Stimulated activated CD4-positive, alpha-beta T cell treated with anti-CD3 and anti-CD28 coated beads, Interleukin-12 subunit alpha, Interleukin-12 subunit beta, amount 100 ng/mL, for 24 hours (primary cell): ENCODE measurements at places on chromosomes 12 and 14.

- DNase-seq, result no peak
Observed at GRCh38 chr14:83133981-83134645, 1600.5 kb upstream of the SEL1L start.

DNA sequence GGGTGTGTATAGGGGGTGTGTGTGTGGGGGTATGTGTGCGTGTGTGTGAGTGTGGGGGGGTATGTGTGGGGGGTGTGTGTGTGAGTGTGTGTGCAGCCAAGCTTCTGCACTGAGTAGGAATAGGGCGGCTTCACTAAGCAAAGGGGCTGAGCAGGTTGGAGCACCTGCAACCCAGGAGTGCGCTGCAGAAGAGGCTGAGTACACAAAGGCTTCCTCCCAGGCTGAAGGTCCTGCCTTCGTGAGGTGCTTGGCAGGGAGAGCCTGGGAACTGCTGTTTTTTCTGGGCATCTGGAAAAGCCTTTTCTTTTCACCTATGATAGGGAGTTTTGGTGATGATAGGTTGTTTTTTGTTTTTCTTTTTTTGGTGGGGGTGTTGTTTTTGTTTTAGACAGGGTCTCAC, 6.0 kb upstream of the NUDT14 start:
- no peak for DNase-seq

- no peak for DNase-seq
Observed at GRCh38 chr12:74999474-74999873, 210.2 kb downstream of the KCNC2 start.

DNA sequence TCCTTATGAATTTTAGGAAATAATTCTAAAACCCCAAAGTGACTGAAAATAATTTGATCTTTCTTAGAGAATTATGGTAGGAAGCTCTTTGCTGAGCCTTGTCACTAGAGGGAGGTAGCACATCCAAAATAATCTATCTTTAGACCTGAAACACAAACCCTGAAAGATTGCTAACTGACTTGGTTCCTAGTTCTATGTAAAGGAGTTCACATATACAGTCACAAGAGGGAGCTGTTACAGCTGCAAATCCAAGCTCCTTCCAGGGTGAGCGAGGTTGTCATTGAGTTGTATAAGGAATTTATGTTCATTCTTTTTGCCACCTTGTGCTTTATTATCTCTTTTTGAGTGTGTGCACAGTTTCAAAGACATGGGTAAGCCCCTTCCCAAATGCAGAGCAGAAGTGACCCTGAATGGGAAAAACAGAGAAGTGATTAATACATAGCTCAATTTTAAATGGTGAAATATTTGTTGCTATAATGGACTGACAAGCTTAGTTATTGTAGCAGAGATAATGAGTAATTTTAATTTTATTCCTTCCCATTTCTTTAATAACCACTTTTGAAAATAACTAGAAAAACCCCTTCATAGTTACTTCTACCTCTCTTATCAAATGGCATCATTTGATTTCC, 387.9 kb downstream of the DAD1 start:
- no peak for DNase-seq

GRCh38 chr14:105123981-105124765, 44.4 kb downstream of the JAG2 start:
- no peak for DNase-seq

GRCh38 chr12:48489012-48489411, 6.7 kb downstream of the C12orf54 start:
- no peak for DNase-seq

DNA sequence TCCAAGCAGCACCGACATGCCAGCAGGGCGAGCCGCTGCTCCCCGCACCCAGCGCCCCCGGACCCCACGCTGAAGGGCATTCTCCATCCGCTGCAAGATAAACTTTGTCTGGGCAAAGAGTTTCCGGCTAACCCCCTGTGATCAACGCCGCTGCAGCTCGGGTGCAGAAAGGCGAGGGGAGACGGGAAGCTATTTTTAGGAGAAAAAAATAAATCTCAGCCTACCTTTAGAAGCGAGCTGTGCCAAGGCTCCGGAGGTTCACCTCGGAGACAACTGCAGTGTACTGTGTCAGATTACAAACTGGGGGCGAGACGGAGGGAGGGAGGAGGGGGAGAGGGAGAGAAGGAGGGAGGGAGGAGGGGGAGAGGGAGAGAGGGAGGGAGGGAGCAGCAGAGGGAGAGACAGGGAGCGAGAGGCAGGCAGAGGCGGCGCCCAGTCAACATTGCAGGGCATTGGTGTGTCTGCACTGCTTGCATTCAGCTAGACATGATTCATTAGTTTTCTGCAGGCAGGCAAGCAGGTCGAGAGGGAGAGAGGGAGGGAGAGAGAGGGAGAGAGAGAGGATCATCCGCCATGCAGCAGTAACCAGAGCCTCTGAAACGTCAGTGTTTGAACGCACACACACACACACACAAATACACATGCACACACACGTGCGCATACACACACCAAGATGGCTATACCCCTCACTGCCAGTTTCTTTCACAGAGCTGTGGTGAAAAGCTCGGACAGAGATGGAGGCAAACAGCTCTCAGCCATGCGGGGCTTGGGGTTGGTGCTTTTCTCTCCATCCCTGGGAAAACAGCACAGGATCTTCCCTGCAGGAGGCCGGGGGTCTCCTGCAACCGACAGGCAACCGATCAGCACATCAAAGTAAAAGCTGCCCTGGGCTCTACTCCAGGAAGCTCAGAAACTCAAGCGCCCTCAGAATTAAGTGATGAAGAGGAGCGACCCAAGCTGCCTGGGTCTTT, at the start of gene RIMBP2:
RIMBP2 (minus strand) TSS at position 302 of the 971 bp plus-strand sequence. CDS start 237,286 bp downstream, outside the sequence.
- no peak for DNase-seq

GRCh38 chr14:69610874-69611171, 573 bp upstream of the SUSD6 start:
- DNase-seq, result no peak

- DNase-seq, result no peak
Observed at GRCh38 chr14:24399447-24399822, 632 bp downstream of the NYNRIN start.

DNA sequence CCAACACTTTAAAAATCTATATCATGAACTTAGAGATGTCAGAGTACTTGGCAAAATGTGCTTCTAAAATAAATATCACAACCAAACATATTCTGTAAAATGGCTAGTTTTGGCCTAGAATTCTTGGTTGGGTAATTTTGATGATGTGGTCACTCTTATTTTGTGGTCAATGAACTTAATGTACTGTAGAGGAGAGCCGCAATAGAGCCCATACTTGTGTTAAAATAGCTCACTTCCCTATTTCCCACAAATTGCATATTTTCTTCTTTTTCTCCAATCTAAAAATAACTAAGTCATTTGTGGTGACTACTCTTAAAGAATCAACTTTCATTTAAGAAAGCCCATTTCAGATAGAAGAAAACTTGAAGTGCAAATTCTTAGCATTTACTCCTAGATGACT, 619.4 kb downstream of the CCER1 start:
- DNase-seq, result no peak

- no peak for DNase-seq
Observed at GRCh38 chr14:82878951-82879350, 1345.3 kb upstream of the SEL1L start.

- no peak for DNase-seq
Observed at GRCh38 chr12:119659289-119659897, 8.5 kb upstream of the PRKAB1 start.

GRCh38 chr14:65502676-65503124, 90.2 kb downstream of the FUT8 start:
- no peak for DNase-seq

DNA sequence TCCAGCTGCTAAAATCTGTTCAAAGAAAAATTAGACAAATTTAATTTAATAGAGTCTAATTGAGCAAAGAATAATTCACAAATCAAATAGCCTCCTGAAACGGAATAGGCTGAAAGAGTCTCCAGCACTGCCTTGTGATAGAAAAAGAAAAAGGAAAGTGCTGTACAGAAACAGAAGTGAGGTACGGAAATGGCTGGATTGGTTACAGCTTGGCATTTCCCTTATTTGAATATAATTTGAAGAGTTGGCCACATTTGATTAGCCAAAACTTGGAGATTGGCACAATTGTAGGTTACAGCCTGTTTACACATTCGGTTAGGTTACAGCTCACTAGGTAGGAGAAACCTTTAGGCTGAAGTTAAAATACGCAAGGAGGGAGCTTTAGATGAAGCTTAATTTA, 24.8 kb upstream of the PCED1B start:
- DNase-seq, result no peak

- no peak for DNase-seq
Observed at GRCh38 chr12:51958542-51958941, 7.0 kb downstream of the ACVR1B start.

GRCh38 chr12:90298289-90298948, 589.8 kb upstream of the ATP2B1 start:
- DNase-seq, result no peak

GRCh38 chr12:120713861-120714482, 3.7 kb downstream of the UNC119B start:
- peak; percentile 35 for DNase-seq

- DNase-seq, result no peak
Observed at GRCh38 chr14:70022771-70023445, 143.7 kb downstream of the SMOC1 start.

GRCh38 chr12:106759526-106760183, 14.8 kb upstream of the RIC8B start:
- no peak for DNase-seq

DNA sequence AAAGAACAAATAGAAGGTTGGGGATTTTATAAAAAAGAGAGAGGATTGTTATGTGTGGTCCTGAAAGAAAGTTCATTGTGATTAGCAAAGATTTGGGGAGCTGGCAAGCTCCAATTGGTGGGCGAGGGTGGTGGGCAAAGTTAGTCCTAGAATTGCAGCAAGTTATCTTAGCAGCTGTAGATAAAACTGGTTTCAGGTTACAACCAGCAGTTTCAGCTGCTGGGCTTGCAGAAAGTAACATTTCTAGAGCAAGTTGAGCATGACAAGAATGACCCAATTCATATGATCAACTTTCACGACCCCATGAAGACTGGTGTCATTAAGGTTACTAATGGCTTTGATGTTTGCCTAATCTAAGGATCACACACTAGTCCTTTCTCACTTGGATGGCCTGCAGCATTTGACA, 177.9 kb upstream of the NUDT4 start:
- DNase-seq, result no peak

DNA sequence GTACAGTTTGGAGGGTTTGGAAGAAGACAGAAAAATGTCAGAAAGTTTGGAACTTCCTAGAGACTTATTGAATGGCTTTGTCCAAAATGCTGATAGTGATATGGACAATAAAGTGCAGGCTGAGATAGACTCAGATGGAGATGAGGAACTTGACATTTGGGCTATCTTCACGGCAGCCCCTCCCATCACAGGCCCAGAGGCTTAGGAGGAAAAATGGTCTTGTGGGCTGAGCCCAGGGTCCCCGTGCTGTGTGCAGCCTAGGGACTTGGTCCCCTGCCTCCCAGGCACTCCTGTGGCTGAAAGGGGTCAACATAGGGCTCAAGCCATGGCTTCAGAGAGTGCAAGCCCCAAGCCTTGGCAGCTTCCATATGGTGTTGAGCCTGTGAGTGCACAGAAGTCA, 79.0 kb downstream of the CMAS start:
- DNase-seq, result no peak

GRCh38 chr12:31393004-31393550, 67.1 kb upstream of the SINHCAF start:
- no peak for DNase-seq

DNA sequence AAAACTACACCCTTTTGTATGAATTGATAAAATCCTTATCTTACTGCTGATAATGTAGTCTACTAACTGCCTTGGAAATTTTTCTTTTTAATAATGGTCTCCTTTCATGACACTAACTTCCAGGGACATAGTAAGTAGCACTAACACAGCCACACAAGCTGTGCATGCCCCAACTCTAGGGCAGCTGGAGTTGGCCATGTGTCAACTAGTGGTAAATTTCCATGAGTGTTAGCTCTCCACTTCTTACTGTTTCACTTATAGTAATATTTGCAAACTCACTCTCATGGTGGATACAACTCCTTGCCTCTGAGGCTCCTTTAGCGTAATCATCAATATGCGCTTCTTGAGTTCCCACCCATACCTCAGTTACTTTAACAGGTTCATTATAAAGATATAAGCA, 38.0 kb downstream of the LGR5 start:
- DNase-seq, result no peak

DNA sequence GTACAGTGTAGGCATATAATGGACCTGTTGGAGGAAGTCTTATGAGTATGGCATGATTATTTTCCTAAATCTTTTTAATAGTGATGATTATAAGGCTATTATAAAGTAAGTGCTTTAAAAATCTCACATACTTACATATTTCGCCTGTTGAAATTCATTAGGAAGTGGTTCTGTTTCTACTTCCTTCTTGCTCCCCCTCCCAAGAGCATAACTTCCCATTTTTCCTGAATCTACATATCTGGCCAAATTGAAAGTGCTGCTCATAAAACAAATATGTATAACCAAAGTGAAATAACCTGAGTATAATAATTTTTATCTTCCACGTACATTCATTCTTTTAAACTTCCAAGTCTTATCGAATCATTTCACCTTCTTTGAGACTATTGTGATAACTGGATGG, 455.6 kb upstream of the SEL1L start:
- DNase-seq, result no peak

DNA sequence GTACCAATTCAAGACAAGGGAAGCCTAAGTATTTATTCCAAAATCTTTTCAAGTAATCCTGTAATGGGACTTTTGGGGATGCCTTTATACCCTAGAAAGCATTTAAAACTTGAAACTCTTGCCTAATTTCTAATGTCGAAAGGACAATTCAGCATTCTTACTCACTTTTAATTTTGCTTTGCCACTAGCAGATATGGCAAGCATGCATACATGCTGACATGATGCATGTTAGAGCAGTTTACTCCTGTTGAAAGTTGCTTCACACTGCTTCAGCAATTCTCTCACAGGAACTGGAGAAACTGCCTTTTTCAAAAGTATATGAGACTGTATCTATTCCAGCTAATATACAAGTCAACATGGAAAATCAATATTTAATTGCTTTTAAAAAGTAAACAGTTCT, 79.9 kb downstream of the TAOK3 start:
- no peak for DNase-seq

DNA sequence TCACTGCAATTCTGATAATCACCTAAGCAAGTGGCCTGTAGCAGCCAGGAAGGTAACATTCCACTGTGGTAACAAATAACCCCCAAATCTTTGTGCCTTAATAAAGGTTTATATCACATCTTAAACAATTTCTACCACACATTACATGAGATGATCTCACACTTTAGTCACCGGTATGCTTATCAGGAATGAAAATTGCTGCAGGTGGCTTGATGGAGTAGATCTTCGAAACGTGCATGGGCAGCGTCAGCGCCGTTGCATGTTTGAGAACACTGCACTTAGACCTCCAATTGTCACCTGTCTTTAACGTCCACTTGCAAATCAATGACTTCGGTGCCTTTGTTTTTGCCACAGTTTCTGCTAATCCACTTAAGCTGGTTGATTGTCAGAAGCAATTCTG, 477.4 kb downstream of the VRK1 start:
- no peak for DNase-seq

DNA sequence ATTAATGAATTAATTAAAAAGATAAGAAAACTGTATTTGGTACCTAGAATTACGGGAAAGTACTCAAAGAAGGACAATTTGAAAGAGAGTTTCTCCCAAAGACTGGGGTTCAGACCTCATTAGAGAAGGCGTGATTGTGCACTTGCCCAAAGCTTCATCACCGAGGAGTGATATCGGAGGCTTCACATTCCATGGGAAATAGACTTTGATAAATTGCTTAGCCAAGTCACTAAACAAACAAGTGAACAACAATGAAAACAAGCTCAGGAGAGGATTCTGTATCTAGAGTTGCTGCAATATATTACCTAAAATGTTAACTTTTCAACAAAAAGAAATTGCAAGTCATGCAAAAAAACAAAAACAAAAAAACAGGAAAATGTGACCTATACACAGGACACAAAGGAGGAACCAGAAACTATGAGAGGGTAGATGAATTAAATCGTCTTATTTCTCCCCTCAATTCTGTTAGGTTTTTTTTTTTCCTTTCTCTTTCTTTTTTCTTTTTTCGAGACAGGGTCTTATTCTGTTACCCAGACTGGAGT, 3.4 kb downstream of the SPATA7 start:
- DNase-seq, result no peak
